Aorta (tissue), 5 donors: ENCODE measurements at places on chromosomes 5 and 9. TPM values are rescaled to one million over a fixed set of nuclear protein-coding genes. Genes with fewer than 3 reads are reported as not detected.

DNA sequence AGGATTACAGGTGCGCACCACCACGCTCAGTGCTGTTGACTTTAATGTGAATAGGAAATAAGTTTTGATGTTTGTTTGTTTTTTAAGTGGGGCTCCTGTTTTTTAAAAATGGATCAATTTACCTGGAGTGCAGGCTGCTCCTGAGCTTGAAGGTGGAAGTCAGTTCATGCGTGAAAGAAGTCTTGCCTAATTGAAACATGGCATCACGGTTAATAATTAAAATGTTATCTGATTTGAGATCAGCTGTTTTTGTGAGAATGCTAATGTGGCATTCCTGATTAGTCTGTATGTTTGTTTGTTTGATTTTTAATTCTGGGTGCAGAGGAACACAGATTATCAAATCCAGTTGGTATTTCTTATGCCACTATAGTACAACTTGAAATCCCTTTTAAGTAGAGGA is 6.5 kb downstream of the SFXN1 start:
- no peaks in the 10 kb centered on the region for H3K4me1 ChIP-seq
- DNase-seq, result no peak
- H3K36me3 ChIP-seq, result peaks cover 4% of the 10 kb centered on the region
- H3K4me3 ChIP-seq, result no peak overlapping the region
- H3K27ac ChIP-seq, result no peak overlapping the region

- H3K27ac ChIP-seq, result no peak overlapping the region
- H3K4me1 ChIP-seq, result no peaks in the 10 kb centered on the region
- no peak overlapping the region for H3K4me3 ChIP-seq
- no peak for DNase-seq
- H3K27me3 ChIP-seq, result no peaks in the 10 kb centered on the region
Observed at GRCh38 chr5:38403406-38403805, 145.0 kb downstream of the EGFLAM start.

GRCh38 chr9:106798016-106798799 is 64.8 kb upstream of the ZNF462 start:
- H3K36me3 ChIP-seq, result no peaks in the 10 kb centered on the region
- H3K27me3 ChIP-seq, result no peaks in the 10 kb centered on the region
- no peaks in the 10 kb centered on the region for H3K4me1 ChIP-seq

DNA sequence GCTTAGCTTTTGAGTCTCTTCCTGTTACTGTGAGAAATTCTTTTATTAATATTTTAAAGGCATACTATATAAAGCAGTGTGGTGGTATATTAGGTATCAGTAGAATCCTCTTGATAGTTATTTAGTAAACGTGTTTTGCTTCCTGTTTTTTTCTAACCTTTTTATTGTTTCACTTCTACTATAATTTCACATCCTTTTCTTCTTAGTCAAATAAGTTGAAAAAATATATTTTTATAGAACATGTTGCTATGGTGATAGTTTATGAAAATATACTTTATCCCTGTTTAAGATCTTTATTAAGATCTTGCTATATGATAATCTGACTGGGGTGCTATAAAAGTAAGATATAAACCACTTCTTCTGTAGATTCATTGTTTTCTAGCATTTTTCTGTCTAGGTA is 2.1 kb downstream of the POLK start:
- DNase-seq, result no peak
- no peak overlapping the region for H3K4me3 ChIP-seq
- H3K27me3 ChIP-seq, result no peaks in the 10 kb centered on the region
- H3K36me3 ChIP-seq, result no peaks in the 10 kb centered on the region
- no peaks in the 10 kb centered on the region for H3K4me1 ChIP-seq

DNA sequence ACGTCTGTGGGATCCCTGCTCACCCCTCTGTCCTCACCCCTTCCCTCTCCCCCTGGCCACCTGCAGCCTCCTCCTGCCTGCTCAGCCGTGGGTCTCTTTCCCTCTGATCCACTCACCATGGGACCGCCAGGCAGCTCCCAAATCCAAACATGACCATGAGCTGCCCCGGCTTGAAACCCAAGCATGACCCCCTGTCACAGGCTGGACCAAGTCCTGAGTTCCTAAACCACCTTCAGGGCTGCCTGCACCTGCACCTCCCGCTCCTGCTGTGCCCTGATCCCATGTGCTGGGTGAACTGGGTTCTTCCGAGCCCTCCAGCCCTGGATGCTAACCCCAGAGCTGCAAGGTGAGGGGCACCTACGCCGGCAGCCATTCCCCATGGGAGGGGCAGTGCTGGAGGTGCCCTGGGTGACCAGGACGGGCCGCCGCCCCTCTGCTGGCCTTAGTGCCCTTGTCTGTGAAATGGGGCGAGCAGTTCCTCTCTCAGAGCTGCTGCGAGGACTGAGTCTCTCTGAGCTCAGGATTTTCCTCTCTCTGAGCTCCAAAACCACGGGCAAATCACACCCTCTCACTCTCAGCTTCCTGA is 149.6 kb downstream of the GAPVD1 start:
- no peak overlapping the region for H3K27ac ChIP-seq
- H3K4me3 ChIP-seq, result no peak overlapping the region
- no peaks in the 10 kb centered on the region for H3K27me3 ChIP-seq
- no peak for DNase-seq

GRCh38 chr5:31161781-31162181 is 31.7 kb upstream of the CDH6 start:
- H3K36me3 ChIP-seq, result no peaks in the 10 kb centered on the region
- H3K4me1 ChIP-seq, result no peaks in the 10 kb centered on the region
- no peak for DNase-seq
- H3K4me3 ChIP-seq, result no peak overlapping the region
- H3K27ac ChIP-seq, result no peak overlapping the region
- H3K27me3 ChIP-seq, result no peaks in the 10 kb centered on the region

- peaks cover 3% of the 10 kb centered on the region for H3K4me1 ChIP-seq
- no peaks in the 10 kb centered on the region for H3K27me3 ChIP-seq
- no peak overlapping the region for H3K27ac ChIP-seq
- no peaks in the 10 kb centered on the region for H3K36me3 ChIP-seq
- no peak overlapping the region for H3K4me3 ChIP-seq
Observed at GRCh38 chr9:110186254-110186653, 21.7 kb downstream of the C9orf152 start.

GRCh38 chr9:128371630-128372117 is 500 bp downstream of the URM1 start:
- H3K36me3 ChIP-seq, result no peaks in the 10 kb centered on the region
- no peaks in the 10 kb centered on the region for H3K27me3 ChIP-seq
- peak overlapping the region; percentile 81 for H3K27ac ChIP-seq
- DNase-seq, result no peak
- no peaks in the 10 kb centered on the region for H3K4me1 ChIP-seq
- H3K4me3 ChIP-seq, result peak overlapping the region; percentile 80

Gene RNF183
- not detected for total RNA-seq

Gene PFN3
- total RNA-seq, result not detected

Gene GPRIN1
- 0.87 TPM for total RNA-seq

Gene TRIM41
- 21.4 TPM for total RNA-seq

Gene CLIC3
- total RNA-seq, result 7.0 TPM
